Fibroblast of lung (primary cell): ENCODE measurements at places on chromosomes 7 and 10.

- DNase-seq: no peak
Observed at GRCh38 chr10:9603972-9604371, 1413.7 kb upstream of the CELF2 start.

GRCh38 chr10:88465765-88466164, 117.4 kb downstream of the RNLS start:
- DNase-seq: no peak

- DNase-seq: no peak
Observed at GRCh38 chr10:94683214-94684054, at the start of gene CYP2C18. Gene CYP2C18 (plus strand): TSS chr10:94683729. CDS start chr10:94683820, 91 bp downstream.

- DNase-seq: peak; percentile 9
Observed at GRCh38 chr10:86367152-86367951, 757 bp upstream of the GRID1 start.

DNA sequence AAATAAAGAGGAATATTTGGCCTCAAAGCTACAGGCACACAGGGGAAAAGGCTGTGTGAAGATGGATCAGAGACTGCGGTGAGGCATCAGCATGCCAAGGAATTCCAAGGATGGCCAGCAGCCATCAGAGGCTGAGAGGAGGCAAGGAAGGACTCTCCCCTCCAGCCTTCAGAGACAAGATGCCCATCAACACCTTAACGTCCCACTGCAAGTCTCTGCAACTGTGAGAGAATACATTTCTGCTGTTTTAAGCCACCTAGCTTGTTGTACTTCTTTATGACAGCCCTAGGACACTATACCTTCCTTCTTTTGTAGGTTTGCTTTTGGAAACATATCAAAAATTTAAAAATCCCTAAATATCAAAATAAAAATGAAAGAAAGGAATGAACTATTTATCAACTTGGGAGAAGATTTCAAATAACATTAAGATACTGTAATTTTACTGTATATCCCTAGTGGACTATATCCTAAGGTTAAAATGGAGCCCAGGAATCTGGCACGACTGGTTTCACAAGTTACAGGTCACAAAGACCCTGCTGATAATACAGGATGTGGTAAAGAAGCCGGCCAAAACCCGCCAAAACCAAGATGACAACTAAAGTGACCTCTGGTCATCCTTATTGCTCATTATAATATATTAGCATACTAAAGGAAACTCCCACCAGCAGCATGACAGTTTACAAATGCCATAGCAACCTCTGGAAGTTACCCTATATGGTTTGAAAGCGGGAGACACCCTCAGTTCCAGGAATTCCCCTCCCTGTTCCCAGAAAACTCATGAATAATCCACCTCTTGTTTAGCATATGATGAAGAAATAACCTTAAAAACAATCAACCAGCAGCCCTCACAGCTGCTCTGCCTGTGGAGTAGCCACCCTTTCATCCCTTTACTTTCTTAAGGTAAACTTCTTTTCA, 185.2 kb downstream of the AVL9 start:
- peak; percentile 78 for DNase-seq

GRCh38 chr7:69696054-69696591, 97.8 kb downstream of the AUTS2 start:
- no peak for DNase-seq

GRCh38 chr10:77919713-77920108, 6.8 kb downstream of the DLG5 start:
- peak; percentile 70 for DNase-seq

DNA sequence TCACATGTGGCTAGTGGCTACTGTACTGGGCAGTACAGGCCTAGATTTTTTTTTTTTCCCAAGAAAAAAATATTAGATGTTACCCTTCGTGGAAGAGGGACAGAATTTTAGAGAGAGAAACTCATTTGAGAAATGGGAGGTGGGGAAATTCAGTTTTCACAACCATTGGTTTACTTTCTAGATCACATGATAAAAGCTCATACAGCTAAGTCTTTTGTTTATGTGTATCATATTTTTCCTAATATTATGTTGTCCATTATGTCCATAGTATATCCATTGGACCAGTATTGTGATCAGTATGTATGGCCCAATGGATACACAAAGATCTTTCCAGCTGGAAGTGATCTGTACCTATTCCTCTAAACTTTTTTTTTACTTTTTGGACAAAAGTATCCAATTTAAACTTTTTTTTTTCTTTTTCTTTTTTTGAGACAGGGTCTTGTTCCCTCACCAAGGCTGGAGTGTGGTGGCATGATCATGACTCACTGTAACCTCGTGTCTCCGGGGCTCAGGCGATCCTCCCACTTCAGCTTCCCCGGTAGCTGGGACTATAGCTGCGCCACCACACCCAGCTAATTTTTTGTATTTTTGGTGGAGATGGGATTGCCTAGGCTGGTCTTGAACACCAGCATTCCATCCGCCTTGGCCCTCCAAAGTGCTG, 4.1 kb downstream of the CALU start:
- DNase-seq: peak; percentile 47

GRCh38 chr7:140455743-140456142, 23.6 kb downstream of the MKRN1 start:
- no peak for DNase-seq

- peak; percentile 51 for DNase-seq
Observed at GRCh38 chr10:7407368-7408290, 3.2 kb downstream of the SFMBT2 start.

DNA sequence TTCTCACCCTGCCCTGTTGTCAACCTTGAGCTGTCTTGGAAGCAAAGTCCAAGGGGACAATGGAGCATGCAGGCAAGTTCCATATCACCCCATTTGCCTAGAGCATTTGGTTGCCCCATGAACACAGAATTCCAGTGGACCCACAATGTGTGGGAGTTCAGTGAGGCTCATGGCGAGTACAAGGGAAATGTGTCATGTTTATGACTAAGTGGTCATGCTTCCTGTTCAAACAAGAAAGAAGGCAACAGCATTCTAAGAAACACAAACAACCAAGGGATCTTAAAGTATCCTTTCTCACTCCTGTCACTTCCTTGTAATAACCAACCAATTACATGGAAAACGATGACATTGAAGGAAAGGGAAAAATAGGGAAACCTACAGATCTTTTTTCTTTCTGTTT, 513.0 kb downstream of the INHBA start:
- peak; percentile 98 for DNase-seq

- DNase-seq: no peak
Observed at GRCh38 chr10:75546004-75546403, 114.6 kb downstream of the LRMDA start.

DNA sequence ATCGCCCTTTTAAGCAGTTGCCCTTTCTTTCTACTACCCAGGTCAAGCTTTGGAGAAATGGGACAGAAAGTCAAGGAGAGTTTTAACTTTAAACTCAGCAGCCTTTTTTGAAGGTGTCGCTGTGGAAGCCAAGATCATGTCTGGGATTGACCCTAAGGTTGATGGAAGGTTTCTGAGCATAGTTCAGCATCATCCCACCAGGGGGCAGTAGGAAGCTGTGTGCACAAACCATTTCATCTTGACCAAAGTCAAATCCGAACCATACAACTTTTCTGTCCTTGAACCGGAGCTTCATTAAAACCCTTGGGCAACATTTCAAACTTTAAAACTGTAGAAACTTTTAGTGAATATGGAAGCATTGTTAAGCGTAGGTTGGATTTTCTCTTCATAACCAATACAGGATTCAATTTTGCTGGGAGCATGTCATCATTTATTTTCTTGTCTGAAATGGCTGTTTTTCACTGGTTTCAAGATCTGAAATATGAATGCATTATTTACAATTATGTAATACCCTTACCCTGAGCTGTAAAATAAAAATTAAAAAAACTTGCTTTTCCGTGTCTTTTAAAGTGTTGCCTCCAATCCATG, 214.4 kb upstream of the KIAA1217 start:
- DNase-seq: peak; percentile 40

DNA sequence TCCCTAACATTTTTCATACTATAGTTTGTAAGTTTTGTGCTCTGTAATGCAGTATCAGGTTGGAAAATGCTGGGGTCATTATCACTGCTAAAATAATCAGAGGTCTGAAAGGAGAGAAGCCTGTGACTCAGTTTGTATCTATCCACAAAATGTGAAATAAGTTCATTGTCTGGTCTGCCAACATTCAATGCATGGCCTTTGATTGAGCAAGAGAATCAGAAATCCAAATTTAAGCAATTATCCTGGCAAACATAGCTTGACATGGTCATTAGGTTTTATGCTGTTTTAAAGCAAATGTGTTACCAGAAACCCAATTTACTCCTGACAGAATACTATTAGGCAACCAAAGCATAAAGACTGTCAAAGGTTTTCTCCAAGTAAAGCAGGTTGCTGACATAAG, 709.7 kb upstream of the SEMA3D start:
- DNase-seq: no peak

DNA sequence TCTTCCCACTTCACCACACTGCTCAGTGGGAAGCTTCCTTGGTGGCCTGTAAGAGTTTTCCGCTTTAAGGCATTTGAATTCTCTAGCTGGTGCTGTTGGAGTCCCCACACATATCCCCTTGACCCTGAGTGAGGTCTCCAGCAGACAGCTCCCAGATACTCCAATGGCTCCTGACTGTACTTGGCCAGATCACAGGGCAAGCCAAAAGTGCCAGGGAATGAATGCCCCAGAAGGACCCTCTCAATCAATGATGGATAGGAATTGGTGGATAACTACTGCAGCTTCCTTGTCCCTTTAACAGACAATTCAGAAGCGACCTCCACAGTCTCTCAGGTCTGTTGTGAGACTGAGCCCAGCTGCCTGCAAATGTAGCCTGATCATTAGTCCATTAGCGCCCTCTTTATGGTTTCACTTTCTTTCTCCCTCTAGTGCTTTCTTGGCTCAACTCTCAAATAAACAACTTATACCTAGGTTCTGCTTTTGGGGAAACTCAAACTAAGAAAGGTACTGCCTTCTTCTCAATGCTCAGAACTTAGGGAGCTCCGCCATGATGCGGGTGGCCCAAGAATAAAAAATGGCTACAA, 283.0 kb downstream of the TCF7L2 start:
- DNase-seq: no peak

DNA sequence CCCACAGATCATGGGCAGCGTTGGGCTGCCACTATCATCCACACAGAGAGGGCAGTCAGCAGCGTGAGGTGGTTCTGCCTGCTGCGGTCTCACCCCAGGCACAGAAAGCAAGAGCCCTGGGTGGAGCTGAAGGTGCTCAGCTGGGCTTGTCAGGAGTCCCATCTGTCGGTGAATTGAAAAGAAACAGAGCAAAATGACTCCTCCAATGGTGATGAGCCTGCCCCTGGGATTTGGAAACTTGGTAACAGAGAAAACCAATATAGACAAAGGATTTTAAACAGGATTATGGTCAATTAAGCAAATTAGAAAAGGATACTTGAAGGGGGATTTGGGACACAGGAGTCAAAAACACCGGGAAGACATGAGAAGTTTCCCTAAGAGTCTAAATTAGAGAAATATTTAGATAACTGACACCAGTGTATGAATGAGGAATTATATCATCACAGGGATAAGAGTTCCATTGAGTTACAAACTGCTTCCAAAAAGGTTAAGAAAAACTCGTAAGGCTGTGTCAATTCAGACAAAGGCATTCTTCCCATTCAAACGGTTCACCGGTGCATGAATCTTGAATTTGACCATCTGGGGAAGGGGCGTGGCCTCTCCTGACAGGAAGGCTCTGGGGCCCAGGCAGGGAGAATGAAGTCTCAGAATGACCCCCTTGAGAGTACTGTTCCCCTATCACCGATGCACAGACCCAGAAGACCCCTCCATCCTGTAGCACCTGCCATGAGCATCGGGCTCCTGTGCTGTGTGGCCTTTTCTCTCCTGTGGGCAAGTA, 70.0 kb upstream of the PRSS58 start:
- no peak for DNase-seq

GRCh38 chr7:131688738-131689661, 132.6 kb upstream of the PODXL start:
- DNase-seq: peak; percentile 14

- DNase-seq: peak; percentile 4
Observed at GRCh38 chr10:128178302-128178958, 52.2 kb upstream of the MKI67 start.

DNA sequence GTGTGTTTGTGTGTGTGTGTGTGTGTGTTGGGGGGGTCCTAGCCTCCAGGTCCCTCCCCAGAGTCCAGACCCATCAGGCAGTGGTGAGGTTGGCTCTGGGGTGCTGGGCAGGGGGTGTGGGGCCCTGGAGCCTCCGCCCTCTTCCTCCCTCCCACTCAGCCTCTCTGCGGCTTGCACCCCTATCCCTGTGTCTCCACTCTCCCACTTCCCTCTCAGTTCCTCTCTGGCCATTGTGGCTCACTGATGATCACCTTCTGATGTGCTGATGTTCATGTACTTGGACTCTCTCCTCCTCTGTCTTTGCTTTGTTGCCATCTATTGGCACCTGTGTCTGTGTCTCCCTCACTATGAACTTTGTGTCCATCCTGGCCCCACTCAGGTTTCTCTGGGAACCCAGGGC, 298.7 kb downstream of the ZEB1 start:
- DNase-seq: no peak

DNA sequence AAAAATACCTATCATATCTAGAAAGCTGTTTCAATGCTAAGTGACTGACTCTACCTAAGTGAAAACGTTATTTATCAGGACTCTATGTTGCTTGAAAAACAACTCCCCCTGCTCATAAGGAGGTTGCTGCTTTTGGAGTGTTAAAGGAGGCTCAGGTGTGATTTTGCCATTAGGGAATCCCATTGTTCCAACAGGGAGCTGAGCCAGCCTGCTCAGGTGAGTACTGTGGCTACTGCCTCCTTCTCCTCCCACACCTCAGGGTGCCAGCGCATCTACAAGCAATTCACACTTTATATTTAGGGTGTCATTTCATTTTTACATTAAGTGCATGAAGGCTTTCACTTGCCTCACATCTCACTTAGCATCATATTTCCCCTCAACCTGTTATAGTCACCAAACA, 84.7 kb downstream of the SEM1 start:
- DNase-seq: no peak

GRCh38 chr7:38478404-38478803, 152.8 kb downstream of the AMPH start:
- no peak for DNase-seq

GRCh38 chr7:30971840-30972563, 8.2 kb downstream of the GHRHR start:
- DNase-seq: no peak

DNA sequence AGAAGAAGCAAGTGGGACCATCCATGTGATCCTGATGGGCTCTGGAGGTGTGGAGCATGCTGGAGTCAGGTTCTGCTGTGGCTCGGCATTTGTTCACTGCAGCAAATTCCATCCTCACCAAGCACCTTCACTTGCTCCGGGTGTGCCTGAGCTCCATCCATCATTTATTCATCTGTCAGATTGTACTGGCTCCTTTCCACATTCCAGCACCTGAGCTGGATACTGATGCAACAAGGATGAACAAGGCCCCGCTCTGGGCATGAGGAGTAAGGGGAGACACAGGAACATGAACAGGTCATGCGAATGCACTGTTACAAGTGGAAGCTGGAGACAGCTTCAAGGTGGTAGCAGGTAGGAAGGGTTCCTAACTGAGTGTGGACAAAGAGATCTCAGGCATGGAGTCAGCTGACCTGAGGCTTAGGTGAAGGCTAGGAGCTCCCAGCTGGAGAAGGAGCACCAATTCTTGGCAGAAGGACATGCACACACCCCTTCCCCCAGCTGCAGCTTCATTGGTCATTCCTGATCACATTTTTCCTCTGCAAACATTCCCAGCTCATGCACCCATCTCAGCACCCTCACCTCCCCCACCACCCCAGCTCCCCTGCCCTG, 133.7 kb upstream of the ZMIZ1 start:
- no peak for DNase-seq

- no peak for DNase-seq
Observed at GRCh38 chr7:128869944-128870285, 7.3 kb downstream of the ATP6V1F start.
